Fibroblast of skin of left quadriceps (primary cell): ENCODE measurements at places on chromosomes 4 and X.
A peak's percentile ranks its signal among the peaks of the same experiment; 100 is the strongest.

DNA sequence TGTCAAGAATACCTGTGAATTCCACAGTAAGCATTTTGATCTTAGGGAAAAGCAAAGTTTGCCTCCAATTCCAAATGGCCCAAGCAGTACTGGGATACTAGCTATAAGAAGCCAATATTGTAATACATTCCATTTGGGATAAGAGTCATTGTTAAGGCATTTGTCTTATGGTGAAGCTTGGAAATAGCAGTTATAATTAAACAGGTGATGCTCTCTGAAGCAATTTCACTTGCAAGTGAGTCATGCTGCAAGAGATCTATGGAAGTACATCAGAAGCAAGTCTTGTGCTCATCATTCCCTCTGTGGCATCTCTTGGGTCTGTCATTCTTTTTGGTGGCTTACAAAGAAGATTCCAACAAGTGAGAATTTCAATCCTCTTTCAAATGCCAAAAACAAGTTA lies 386.4 kb upstream of the RPS6KA3 start:
- no peak for DNase-seq

DNA sequence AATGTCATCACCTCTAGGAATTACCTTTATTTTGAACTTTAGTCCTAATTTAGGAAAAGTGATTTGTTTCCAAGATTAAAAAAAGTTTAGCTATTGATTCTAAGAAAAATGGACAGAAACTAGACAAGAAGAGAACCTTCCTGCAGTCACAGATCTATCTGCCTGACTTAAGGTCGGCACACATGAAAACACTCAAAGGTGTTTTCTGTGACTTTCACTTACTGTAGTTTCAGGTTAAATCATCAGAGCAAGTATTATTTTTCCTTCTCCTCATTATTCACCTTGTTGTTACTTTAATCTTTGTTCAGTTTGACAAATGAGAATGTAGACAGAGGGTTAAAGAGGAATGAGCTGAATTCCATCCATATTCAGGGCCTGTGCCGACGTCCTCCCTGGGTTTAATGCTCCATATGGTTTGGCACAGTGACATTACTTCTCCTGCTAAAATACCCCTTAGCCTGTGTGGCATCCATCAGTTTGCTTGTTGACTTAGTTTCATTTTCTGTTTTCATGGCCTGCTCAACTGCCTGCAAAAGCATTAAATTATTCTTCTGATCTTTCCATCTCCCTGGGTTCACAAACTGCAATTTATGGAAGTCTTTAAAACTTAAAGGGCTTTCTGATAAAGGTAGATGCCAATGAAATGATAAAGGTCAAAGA lies 352.7 kb downstream of the NKX6-1 start:
- no peak for DNase-seq

DNA sequence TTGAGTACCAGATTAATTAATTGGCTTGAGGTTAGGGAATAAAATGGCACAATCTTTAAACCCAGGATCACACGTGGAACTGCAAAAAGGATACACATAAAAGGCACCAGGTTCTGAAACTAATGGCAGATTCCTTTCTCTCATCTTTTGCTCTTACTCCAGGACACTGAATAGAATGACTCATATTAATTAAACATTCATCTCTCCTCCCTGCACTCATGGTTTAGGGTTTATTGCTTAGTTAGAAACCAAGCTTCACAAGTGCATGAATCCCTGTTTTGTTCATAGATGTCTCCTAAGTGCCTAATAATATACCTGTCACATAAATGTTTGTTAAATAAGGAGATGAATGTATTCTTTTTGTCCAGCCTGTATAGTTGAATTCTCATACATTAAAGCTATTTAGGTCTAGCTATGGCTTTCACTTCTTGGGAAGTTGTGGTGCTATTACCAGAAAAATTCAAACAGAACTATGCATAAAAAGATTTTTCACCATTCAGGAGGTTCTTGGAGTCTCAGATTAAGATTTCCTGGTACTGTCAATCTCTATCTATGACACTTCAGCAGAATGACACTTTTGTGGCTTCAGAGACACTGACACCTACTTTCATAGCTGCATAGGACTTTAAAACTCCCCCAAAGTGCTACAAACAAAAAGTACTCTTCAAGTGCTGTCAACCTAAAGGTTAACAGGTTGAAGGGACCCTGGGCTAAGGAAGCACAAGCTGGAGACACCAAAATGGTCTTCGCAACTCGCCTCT lies 7.4 kb downstream of the CORIN start:
- DNase-seq, result no peak

- DNase-seq, result no peak
Measured at GRCh38 chr4:162707962-162708361, 458.7 kb downstream of the NAF1 start.

DNA sequence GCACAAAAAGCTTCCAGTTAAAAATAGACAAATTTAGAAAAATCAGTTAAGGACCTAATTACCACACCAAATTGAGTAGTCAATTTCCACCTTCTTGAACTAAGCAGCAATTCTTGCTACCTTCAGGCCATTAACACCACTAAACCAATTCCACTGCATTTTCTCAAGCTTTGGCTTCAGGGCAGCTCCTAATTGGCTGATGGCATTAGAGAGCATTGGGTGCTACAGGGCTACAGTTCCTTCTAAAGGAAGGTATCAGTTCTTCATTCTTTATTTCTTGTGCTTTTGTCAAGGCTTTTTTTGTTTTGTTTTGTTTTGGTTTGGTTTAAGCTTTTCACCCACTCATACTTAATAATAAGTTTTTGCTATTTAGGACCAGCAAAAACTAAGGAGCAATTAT lies 90.2 kb upstream of the FAM241A start:
- DNase-seq, result no peak

DNA sequence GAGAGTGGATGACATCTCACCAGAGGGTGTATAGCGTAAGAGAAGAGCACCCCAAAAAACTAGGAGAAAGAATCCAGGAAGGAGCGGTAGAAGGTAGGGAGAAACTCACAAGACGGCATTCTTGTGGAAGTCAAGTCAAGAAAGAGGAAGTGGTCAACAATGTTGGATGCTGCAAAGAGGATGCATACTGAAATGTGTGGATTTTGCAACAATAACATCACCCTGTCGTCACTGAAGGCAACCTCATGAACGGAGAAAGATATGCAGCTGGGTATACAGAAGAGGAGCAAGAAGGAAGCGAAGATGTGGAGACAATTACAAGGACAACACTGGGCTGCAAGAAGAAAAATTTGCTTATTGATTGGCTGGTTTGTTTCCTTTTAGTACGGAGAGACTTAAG lies 11.4 kb upstream of the TAPT1 start:
- no peak for DNase-seq

- no peak for DNase-seq
Measured at GRCh38 chrX:136931661-136932060, 51.1 kb upstream of the RBMX start.

DNA sequence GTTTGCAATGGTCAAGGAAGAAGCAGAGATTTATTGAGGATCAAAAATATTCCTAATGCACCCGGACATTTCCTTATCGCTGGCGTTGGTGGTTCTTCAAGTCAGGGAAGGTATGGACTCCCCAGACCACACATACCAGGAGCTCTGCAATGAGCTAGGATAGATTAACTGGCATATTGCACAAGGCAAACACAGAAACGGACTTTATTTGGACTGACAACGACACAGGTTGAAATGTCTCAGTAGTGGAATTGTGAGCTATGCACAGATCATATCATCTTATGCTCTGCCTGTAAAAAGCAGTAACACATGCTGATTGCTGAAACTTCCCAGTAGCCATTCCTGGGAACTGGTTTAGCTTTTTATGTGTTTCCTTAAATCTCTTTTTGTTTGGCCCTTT lies 1.7 kb downstream of the TSPAN7 start:
- DNase-seq, result no peak

DNA sequence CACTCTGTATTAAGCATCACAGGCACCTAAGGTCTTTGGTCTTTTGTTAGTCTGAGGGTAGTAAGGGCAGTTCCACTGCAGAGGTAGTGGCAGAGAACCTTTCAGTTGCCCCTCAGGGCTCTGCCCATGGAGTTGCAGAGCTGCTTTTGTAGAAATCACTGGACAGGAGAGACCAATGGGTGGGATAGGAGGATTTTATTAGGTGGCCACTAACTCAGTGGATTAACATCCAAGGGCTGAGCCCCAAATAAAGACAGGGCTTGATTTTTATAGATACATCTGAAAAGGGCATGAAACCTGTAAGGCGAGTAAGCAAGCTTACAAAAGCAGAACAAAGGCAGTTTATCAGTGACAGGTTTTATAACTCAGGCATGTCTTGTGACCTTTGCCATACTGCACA lies 1035.4 kb downstream of the SH3BGRL start:
- DNase-seq, result no peak

DNA sequence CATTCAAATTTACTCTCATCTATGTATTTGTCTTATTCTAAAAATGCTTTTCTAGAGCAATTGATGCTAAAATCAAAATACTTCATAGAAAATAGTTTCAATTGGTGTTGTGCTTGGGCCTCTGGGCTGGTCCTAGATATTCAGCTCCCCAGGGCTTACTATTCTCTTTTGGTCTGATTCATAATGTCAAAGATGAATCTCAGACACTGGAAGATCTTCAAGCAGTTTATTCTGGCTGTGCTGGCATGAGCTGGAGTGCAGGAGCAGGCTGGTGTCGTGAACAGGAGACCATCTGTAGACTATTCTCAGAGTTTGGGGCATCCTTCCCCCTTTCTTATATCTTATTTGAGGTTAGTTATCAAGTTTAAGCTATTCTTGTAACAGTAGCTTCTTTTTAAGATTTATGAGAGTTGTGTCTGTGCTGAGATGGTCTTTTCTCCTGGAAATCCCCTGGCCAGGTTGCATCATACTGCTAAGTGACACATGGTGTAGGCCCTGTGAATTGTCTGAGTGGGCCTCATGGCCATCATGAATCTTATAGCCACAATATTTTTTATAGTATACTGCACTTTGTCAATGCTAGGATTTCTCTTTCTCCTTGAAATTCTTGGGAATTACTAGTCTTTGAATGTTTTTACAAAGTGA lies 1624.0 kb upstream of the IGFBP7 start:
- no peak for DNase-seq

DNA sequence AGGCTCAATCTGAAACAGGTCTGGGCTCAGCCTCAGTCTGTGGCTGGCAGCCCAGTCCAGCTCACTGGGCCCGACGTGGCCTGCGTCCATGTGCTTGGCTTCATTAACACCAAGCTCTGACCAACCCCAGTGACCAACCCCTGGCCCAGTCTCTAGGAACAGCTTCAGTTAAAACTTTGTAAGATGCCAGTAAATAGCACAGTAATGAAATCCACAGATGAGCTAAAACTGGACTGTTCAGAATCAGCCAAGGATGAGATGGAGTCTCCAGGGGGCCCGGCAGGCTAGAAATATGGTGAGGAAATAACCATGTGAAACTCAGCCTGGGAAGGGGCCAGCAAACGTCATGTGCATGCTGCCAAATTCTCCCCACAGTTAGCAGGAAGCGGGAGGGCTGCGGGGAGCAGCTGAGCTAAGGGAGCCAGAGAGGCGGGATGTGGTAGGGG lies 37.1 kb upstream of the XPNPEP2 start:
- DNase-seq, result peak; percentile 57

GRCh38 chr4:158033416-158034120 lies 139.3 kb downstream of the GASK1B start:
- DNase-seq, result no peak

DNA sequence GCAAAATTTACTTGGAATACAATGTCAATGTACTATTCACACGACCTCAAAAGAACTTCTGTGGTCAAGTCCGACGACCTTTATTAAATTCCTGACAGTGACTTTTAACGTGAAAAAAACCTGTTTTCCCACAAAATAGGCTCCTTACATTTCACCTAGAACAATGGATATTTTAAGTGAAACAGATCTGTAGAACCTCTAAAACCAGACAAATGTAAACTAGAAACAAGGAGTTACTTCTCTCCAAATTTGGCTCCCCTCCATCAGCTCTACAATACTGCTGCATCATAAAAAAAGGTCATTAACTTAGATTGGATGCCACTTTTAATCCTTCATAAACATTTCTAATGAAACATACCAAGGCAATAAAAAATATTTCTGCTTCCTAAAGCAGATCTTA lies 1.2 kb downstream of the NEK1 start:
- no peak for DNase-seq

GRCh38 chr4:22487328-22487727 lies 28.5 kb downstream of the ADGRA3 start:
- no peak for DNase-seq

DNA sequence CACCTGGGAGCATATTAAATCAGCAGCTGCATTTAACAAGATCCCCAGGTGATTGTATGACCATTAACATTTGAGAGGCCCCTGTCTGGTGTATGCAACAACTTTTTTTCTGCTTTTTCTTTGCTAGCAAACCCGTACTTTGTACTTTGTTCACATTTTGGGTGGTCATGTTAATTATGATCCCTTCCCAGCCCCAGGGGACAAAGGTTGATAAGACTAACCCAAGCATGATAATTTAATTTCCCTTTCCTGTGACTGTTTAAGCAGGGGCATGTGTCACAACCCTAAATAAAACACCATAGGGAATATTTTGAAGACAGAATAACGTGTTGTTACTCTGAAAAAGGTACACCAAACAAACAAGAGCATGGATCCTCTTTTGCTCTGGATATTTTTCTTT lies 332.0 kb downstream of the PCDH18 start:
- DNase-seq, result no peak

DNA sequence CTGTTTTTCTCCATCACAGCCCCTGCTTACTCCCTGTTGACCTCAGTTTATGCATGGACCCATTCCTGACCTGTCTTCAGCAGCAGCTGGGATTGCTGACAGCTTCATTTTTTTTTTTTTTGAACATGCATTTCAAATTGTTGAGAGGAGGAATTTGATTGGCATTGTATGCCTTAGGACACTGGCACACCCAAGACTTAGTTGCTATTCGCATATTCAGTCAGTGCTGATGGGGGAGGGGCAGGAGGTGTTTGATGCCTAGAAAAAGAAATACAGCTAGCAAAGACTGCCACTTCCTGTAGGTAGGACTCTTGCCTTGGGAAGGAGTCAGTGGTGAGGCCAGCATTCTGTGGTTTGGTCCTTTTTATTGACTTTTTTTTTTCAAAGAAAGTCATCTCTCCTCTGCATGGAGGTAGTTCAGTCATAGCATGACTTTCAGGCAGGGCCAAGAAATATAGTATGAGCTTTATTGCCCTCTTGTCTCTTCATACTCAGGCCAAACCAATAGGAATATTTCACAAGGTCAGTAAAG lies 33.6 kb upstream of the XK start:
- no peak for DNase-seq

DNA sequence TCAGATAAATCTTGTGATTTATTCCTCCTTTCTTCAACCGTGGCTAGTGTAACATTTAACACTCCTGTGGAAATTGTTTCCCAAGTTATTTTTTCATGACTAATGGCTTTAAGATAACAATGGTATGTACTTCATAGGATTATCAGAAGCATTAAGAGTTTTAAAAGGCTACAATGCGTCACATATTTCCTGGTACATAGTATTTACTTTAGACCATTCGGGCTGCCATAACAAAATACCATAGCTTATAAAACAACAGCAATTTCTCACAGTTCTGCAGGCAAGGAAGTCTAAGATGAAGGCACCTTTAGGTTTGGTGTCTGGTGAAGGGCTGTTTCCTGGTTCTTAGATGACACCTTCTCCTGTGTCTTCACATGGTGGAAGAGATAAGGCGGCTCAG lies 158.6 kb downstream of the PAPSS1 start:
- no peak for DNase-seq
